ENCODE measurements at places on chromosomes 11 and 22.

DNA sequence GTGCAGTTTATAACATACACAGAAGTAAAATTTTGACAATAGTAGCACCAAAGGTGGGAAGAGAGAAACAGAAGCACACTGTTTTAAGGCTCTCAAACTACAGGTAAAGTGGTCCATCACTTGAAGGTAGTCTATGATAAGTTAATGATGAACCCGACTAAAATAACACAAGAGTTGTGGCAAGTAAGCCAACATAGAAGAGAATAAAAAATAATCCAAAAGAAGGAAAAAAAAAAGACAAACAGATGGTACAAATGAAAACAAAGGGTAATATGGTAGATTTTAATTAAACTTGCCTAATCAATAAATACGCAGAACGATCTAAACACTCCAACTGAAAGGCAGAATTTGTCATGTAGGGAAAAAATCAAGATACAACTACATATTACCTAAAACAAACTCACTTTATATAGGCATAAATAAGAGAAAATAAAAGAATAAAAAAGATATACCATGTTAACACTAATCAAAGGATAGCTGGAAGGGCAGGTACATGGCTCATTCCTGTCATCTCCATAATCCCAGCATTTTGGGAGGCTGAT is 31.6 kb downstream of the DGCR2 start:
- no peak for DNase-seq

DNA sequence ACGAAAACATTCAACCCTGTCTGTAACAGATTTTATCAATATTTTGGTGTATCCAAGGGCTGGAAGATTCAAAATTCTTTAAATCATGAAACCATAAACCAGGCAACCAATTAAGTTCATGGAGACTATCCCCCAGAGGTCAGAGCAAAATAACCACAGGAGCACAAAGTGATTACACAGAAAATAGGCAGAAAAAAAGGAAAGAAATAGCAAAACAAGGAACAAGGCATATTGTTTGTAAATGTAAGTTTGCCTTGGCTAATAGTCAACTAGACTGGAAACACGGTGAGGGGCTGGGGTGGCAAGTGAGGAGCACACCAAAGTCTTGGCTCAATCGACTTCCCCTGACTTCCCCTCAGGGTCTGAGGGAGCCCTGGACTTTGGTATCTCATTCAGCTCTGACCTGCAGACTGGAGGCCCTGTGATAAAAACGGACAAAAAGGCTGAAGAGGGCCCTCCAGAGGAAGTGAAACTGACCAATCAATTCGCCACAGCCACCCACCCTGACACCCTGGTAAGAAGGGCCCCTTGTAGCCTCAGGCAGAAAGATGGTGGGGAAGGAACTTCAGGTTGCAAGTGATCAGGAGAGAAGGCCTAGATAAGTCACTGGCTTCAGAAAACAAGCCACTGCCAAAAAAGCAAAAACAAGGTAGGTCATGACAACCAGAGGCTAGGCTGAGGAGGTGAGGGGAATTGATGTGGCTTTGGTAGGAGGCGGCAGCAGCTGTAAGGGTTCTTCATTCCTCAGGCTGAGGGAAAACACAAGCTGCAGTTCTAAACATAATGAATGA is 1.8 kb downstream of the SIK3 start:
- no peak for DNase-seq

DNA sequence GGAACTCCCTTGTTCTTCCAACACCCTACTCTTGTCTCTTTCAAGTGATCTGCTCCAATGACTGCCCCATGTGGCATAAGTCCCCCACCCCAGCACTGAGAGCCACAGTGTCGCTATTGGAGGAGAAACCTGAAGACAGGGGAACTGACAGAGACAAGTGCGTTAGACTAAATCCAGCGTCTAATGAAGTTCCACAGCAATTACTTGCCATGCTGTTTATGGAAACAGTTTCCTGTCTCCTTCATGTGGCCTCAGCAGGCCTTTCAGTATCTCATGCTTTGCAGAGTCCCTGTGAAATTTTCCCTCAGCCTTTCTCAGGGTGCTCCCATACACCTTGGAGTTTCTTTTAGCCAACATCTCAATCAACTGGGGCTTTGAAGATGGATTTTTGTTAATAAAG is 277.4 kb downstream of the ETS1 start:
- no peak for DNase-seq

DNA sequence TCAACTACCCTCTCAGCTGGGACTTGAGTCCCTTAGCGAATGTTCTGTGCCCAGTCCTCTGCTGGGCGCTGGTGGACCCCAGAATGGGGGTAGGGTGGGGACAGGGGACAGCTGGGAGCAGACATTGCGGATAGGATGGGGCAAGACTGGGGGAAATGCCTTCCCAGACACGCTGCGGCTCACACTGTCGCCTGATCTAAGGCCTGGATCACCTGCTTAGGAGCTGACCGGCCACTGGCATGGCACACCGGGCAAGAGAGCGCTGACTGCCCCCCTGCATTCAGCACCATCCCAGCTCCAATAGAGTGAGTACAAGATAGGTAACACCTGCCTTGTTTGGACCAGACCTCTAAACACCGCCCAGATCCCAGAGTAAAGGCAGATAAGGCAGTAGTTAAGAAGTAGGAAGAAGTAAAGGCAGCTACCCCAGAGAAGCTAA is 1.4 kb downstream of the ARVCF start:
- DNase-seq, result no peak

GRCh38 chr22:30611197-30611596 is 4.2 kb downstream of the TCN2 start:
- DNase-seq, result no peak

DNA sequence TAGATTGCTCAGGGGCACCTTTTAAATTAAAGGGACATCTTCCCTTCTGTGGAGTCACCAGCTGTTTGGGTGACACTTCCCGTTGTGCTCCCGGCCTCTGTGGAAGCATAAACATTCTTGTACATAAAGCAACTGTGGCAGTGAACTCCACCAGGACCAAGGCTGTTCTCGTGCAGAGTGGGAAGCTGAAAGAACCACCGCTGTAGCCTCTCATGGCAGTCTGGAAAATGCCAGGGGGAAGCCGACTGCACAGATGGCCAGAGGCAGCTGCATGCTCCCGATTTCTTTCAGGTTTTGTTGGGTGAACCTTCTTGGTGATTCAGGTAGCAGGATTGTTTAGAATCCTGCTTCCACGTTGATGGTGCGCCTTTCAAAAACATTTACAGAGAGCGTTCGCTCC is 10.3 kb downstream of the UBASH3B start:
- DNase-seq, result no peak

GRCh38 chr11:2734181-2735052 is 34.6 kb upstream of the KCNQ1OT1 start:
- no peak for DNase-seq
